Urothelium cell line (cell line): ENCODE measurements at places on chromosomes 16 and 17.

DNA sequence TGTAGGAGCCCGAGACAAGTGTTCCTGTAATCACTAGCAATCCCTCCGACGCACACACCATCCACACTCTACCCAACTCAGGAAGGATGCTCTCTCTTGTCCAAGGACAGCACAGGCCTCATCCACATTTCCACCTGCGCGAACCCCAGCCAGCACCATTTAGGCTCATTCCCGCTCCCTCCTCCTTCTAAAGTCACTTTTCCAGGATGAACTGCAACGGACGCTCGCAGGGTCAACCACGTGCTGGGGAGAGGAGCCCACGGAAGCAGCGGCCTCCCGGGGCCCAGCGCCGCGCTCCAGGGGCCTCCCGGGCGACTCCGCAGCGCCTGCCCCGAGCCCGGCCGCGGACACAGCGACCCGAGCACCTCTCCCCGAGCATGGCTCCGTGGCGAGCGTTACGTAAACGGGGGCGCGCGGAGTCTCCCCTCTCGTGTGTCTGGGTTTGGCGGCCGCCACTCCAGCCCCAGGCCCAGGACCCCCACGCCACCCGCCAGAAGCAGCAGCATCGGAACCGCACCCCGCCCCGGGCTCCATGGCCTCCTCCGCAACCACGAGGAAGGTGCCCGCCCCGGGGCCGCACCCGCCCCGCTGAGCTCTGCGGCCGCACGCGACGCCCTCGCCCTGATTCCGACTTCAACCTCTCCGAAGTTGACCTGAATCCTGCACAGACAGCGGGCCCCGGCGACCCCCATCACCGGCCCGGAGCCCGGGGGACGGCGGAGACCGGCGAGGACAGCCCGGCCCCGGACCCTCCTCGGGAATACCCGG, 668 bp downstream of the USP36 start:
- peak; percentile 47 for DNase-seq

DNA sequence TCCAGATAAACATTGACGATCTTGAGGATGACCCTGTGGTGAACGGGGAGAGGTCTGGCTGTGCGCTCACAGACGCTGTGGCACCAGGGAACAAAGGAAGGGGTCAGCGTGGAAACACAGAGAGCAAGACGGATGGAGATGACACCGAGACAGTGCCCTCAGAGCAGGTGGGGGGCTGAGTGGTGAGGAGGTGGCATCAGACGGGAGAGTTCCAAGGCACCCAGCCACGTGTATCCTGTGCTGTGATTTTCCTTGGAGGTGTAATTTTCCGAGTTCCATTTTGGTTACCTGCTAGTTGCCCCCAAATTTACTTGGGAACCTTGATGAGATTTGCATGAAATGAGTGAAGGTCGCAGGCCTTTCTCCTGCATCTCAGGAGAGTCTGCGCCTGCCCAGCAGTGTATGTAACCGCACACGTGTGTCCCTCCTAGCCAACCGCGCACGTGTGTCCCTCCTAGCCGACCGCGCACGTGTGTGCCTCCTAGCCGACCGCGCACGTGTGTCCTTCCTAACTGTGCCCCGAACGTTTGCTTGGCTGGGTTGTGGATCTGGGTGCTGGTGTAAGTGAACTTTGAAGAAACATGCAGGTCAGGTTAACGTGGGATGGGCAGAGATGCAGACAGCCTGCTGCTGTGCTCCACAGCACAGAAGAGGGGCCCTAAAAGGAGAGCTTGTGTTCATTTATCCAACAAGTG, 10.1 kb downstream of the TCF25 start:
- DNase-seq: no peak

DNA sequence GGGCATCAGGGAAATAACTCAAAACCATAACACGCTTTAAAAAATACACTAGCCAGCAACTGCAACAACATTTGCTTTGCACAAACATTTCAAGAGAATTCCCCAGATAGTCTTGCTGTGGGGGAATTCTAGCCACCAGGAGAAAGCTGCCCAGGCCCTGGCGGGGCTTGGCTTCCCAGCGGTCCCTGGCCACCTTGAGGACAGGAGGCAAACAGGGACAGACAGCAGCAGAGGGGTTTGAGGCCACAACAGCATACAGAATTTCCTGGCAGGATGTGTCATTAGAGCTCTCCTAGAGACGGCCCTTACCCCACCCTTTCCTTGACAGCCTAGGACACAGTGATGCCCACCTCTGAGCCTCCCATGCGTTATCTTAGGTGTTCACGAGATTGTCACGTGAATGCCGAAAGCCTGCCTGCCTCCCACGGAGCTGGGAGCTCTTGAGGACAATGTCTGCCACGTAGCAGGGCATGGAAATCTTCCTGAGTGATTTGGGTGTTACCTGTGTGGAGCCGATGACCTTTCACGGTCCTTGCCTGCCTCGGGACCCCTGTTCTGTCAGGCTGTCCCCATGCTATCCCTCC, 114.3 kb downstream of the RBFOX3 start:
- DNase-seq: no peak

GRCh38 chr16:85735225-85735635, 15.7 kb downstream of the C16orf74 start:
- DNase-seq: no peak

GRCh38 chr16:46789499-46790414, 41.2 kb downstream of the C16orf87 start:
- DNase-seq: no peak

DNA sequence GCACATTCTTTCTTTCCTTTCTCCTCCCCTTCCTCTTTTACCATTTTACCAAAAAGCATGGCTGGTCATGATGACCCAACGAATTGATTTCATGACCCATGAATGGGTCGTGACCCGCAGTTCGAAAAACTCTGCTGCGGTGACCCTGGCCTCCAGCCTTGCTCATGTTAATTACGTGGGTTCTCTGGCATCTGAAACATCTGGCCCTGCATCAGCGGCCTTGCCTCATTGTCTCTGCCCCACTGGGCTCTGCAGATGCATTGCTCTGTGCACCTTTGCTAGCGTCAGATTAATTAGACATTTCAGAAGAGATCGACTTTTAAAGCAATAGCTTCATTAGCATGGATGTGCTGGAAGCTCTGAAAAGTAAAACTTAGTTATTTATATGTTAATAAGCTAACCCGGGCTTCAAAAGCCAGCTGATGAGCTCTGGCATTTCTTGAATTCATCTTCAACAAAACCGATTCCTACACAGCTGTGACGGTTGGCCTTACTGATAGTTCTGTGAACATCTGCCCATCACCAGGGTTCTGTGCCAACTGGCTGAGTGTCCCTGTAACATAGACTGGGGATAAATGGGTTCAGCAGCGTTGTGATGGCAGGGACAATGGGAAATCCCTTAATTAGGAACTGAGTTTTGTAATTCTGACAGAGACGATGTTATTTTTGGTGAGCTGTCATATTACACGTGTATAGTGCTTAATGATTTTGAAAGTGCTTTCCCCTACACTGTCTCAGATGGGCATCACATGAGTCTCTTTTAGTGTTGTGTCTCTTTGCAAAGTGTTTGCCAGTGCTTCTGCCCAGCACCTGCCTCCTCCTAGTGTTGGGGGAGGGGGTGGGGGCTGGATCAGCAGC, 225.9 kb upstream of the EEF2KMT start:
- peak; percentile 73 for DNase-seq

GRCh38 chr17:6724009-6724408, 10.8 kb upstream of the SLC13A5 start:
- DNase-seq: no peak

DNA sequence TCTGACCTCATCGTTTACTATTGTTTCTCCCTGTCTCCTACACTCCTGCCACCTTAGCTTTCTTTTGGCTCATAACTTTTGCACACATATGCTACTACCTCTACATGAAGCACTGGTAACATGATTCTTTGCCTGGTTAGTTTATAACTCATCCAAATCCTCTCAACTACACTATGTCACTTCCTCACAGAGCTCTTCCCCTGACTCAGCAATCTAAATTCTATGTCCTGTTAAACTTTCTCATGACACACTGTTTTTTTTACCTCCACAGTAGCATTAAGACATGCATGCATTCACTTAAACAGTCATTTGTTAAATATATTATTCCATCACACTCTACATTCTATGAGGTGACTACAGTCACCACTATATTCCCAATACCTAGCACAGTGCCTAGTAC, 19.7 kb downstream of the APPBP2 start:
- DNase-seq: peak; percentile 45

- no peak for DNase-seq
Observed at GRCh38 chr17:79791735-79792161, 5.1 kb downstream of the CBX8 start.

DNA sequence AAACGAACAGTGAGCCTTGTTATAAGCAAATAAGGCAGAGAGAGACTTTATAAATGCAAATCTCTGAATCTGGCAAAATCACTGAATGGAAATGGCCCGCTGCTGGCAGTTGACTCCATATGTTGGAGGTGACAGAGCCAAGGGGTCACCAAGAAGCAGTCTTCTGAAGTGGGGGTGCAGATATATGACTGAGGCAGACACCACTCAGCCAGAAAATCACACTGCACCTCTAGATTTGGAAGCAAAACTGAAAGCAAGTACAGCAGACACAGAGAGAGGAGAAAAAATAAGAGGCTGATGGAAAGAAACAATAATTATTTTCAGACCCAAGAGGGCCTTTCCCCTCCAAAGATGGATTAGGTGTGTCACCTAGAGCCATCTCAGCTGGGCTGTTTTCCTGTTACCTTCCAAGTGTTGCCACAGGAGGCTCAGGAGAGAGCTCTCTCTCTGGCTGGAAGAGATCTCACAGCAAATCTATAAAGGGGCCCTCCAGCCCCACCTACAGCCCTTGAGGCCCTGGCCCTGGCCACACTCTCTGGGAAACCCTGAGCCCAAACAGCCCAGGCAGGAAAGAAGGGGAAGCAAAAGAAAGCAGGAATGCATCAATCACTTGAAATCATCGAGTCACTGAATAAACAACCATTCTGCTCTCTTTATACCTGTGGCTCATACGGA, 585.1 kb upstream of the PSMD7 start:
- DNase-seq: no peak

DNA sequence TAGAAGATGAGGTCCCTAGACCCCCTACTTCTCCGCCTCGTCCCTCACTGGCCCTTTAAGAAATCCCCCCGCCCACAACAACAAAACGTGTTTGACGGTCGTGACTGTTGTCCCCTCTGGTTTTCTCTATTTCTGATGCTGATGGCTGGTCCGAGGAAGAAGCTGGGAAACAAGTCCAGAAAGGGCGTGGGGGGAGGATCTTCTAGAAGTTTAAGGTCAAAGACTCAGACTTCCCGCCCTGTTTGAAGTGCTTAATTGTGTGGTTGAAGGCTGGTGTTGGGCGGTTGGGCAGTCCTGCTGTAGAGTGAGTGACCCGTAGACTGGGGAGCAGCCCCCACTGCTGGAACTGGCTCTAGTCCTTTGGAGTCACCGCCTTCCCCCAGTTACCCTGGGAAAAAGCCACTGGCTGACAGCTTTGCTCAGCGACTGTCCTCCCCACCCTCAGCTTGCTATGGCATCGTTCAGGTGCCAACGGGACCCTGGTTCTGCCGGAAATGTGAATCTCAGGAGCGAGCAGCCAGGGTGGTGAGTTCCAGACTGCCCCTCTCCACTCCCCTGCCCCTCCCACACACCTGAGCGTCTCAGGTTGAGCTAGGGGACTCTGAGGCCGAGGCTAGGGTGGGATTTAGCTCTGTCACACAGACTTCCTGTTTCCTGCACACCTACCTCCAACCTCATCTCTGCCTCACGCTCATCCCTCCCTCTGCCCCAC, 1.6 kb downstream of the MLLT6 start:
- no peak for DNase-seq

DNA sequence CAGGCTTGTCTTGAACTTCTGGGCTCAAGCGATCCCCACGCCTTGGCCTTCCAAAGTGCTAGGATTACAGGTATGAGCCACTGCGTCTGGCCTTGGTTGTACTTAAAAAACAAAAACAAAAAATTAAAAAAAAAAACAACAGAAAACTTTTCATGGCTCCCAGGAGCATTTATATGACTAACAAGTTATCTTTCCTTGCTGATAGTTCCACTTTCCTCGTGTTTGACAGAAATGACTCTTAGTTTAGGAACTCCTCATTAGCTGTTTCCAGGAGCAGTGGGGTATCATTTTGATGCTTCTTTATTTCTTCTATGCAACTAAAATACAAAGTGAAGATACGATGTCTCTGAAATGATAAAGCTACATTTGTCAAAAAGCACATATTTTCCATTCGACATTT, 165.4 kb downstream of the PRKCA start:
- DNase-seq: no peak

DNA sequence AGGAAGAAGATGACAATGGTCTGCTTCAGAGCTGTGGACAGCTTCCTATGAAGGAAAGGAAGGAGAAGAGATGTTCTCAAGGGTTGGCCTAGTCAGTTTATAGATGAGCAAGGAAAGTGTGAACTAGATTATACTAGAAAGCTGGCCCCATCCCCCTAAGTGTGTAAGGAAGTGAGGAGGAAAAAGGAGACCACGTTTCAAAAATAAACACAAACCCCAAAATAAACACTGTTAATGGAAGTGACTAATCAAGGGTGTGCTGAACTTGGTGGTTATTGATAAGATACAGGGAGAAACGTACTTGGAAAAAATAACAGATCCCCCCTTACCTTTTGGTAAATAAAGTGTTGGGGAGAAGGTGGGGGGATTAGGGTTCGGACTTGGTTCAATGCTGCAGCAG, 267.1 kb downstream of the SOX9 start:
- no peak for DNase-seq

DNA sequence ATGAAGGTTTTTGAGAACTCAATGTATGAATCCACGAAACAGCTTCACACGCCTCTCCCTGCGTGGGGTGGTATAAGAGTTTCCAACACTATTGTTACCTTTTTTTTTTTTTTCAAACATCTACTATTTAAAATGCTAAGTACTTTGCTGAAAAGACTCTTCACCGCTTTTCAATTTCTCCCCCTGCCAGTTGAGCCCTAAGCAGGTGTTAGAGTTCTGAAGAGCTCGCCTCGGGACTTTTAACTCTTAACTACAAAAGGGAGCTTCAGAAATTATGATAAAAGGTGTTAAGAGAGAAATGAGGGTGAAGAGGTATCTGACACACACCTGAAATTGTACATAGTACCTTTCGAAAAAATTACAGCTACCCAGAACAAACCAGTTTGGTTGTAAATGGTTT, 20.9 kb upstream of the PSMD7 start:
- no peak for DNase-seq

- DNase-seq: no peak
Observed at GRCh38 chr17:17757391-17757791, 76.1 kb downstream of the RAI1 start.

DNA sequence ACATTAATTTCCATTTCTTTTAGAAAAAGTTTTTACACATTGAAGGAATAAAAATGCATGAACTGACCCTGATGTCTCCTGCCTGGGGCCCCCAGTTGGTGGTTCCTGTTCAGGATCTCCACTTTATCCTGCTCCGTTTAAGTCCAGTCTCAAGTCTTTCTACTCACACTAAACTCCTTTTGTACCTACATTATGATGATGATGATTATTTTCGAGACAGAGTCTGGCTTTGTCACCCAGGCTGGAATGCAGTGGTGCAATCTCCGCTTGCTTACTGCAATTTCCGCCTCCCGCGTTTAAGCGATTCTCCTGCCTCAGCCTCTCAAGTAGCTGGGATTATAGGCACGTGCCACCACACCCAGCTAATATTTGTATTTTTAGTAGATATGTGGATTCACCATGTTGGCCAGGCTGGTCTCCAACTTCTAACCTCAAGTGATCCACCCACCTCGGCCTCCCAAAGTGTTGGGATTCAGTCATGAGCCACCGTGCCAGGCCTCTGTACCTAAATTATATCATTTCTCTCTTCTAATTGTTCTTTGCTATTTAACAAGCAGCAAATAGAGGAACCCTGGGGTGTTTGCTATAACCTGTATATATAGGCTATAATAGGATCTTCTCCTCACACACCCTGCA, 2.2 kb upstream of the FOXK2 start:
- no peak for DNase-seq
